Motor neuron (in vitro differentiated cells): ENCODE measurements at places on chromosomes 16 and 17. TPM values are rescaled to one million over a fixed set of nuclear protein-coding genes. Genes with fewer than 3 reads are reported as not detected.

- no peak for ATAC-seq
Measured at GRCh38 chr16:14203166-14203565, 132.0 kb downstream of the MRTFB start.

GRCh38 chr17:74604761-74605160 lies 12.7 kb upstream of the CD300LD start:
- ATAC-seq: no peak

DNA sequence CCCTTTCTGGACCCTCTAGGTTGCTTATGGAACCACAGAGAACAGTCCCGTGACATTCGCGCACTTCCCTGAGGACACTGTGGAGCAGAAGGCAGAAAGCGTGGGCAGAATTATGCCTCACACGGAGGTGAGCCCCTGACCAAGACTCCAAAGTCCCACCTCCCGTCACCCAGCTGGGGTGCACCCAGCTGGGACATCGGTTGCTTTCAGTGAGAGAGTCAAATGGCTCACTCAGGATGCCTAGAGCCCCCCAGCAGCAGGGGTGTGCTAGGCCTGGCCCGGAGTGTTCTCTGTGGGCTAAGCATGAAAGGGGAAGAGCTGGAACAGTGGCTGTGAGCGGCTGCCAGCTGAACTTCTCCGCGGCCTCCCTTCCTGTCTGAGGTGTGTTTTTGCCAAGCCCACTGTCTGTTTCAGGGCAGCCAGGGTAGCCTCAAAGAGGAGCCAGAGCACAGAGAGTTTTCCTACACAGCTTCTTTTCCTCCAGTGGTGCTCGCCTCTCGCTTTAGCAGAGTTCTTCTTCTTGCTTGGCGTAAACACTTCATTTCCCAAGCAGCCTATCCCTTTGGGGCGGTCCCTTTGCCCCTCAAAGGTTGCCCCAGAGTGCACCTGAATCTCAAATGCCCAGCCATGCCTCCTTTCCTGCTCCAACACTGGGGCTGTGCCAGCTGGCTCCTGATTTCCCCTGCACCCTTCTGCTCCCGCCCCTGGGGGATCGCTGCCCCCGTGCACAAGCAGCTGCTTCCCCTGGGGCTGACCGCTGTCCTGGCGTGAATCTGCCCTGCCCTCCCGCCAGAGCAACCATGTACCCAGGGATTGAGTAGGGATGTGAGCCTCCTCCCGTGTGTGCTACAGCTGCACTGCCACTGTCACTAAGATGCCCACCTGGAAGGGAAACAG lies 2.6 kb upstream of the CHAD start:
- no peak for ATAC-seq

ITGAX gene
- total RNA-seq: 0.57 TPM in 1 of 2 replicates, not detected in the other

GRCh38 chr17:82235775-82236141 lies 6.9 kb downstream of the SLC16A3 start:
- no peak for ATAC-seq

- ATAC-seq: no peak
Measured at GRCh38 chr17:77755410-77755963, 203.0 kb upstream of the TNRC6C start.

DNA sequence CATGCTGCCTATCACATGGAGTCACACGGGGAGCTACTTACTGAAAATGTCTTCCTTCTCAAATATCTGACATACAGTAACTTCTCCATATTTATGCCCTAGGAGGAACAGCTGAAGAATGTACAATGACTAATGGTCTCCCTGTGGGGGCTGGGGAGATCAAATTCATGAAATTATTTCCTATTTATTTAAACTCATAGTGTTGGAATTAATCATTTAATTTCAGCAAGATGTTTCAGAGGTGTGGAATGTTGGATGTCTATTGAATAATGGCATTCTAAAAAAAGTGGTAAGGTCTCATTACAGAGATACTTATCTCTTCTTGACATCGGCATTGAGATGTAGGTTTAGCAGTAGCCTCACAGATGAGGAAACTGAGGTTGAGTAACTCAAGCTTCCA lies 214.3 kb upstream of the CDH11 start:
- no peak for ATAC-seq

GRCh38 chr17:67132366-67132765 lies 88.0 kb downstream of the CACNG1 start:
- ATAC-seq: no peak

KLHL10 gene
- 0.77 TPM in 1 of 2 replicates, not detected in the other for total RNA-seq

KRT24 gene
- 0.13 TPM in 1 of 2 replicates, not detected in the other for total RNA-seq

WNT9B gene
- total RNA-seq: 0.14 and 0.21 TPM in 2 replicates

- ATAC-seq: peak; percentile 54
Measured at GRCh38 chr16:26019381-26020242, 327.9 kb downstream of the HS3ST4 start.
